Fibroblast of skin of right biceps (primary cell): ENCODE measurements at places on chromosomes 3 and 15.

DNA sequence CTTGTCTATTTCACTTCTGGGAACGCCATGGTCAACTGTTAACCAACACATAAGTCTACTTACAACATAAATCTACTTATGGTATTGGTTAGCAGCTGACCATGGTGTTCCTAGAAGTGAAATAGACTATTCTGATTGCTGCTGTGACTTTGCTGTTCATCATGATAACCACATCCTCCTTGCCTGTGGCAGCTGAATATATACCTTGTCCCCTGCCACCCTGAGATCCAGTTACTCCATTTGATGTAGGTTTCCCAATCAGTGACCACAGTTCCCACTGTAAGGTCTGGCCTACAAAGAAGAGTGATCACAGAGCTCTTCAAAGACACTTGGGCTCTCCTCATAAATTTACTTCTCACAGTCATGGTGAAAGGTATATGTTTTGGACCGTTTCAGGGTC, 66.8 kb upstream of the ALDH1A3 start:
- DNase-seq = no peak

- peak; percentile 65 for DNase-seq
Measured at GRCh38 chr3:101803173-101803782, 24.3 kb downstream of the NXPE3 start.

- no peak for DNase-seq
Measured at GRCh38 chr15:94383041-94383440, 151.7 kb downstream of the MCTP2 start.

DNA sequence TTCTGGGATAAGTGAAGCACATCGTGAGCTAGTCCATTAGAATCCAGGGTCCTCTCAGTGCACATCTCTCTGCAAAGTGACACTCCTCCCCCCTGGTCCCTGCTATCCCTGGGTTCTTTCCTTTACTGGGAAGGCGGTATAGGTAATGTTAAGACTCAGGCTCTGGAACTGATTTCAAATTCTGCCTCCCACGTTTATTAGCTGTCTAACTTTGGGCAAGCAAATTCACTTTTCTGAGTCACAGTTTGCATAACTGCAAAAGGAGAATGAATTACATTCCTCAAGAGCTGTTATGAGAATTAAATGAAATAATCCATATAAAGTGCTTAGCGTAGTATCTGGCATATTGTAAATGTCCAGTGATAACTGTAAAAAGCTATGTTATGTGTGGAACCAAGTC, 168.1 kb upstream of the LRRN1 start:
- peak; percentile 44 for DNase-seq

DNA sequence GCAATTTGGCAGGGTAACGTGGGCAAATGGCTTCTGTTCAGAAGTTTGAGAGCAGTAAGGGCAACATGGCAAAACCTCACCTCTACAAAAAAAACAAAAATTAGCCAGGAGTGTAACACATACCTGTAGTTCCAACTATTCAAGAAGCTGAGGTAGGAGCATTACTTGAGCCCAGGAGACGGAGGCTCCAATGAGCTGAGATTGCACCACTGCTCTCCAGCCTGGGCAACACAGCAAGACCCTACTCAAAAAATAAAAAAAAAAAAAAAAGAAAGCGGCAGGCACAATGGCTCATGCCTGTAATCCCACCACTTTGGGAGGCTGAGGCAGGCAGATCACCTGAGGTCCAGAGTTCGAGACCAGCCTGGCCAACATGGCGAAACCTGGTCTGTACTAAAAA, 5.9 kb upstream of the INO80 start:
- no peak for DNase-seq

DNA sequence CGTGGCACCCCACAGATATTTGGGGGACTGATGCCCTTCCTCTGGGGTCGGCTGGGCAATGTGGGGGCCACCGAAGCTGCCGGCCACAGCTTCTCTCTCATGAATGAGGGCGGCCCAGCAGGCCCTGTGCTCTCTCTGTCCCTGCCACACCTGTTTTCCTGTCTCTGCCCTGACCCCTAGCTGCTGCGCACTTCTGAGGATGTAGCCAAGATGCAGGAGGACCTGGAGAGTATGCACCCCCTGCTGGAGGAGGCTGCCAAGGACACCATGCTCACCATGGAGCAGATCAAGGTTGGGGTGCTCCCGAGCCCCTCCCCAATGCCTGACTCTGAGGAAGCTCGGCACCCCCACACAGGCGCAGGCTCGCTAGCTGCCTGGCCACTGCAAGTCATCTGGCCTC, 59.7 kb downstream of the SEMA3G start:
- DNase-seq = peak; percentile 34

DNA sequence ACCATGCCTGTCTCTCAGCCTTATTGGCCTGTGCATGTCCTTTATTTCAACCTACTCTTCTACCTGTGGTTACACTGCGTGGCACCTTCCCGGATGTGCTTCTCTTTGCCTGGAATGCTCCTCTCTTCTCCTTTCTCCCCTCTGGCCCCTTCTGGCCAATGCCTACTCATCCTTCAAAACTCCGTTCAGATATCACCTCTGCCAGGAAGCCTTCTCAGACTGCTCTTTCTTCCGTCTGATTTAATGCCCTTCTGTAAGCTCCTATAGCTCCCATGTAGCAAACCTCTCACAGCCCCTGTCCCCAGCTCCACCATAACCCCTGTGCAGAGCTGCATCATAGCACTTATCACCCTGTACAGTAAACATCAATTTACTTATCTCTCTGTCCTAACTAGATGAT, 13.2 kb downstream of the KLHL6 start:
- no peak for DNase-seq

GRCh38 chr15:48930735-48931134, 33.0 kb downstream of the SHC4 start:
- DNase-seq = no peak

DNA sequence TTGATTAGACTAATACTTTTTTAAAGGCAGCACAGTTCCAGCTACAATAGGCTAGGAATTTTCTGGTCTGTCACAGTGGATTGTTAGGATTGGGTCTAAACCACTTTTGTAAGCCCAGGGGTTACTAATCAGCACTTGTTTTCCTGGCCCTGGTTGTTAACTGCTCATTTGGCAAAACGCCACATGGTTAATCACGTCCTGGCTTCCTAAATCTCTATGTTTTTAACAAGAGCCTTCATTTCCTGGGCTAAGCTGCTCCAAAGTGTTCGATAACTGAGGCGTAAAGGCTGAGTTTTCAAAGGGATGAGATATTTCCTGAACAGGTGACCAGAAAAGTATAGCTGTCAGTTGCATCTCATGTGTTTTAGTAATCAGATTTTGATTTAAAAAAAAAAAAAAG, 38.9 kb upstream of the CLRN1 start:
- DNase-seq = peak; percentile 71

- DNase-seq = no peak
Measured at GRCh38 chr3:112027826-112028225, 6.7 kb upstream of the TMPRSS7 start.

- DNase-seq = no peak
Measured at GRCh38 chr3:50444213-50444612, 59.2 kb downstream of the CACNA2D2 start.

DNA sequence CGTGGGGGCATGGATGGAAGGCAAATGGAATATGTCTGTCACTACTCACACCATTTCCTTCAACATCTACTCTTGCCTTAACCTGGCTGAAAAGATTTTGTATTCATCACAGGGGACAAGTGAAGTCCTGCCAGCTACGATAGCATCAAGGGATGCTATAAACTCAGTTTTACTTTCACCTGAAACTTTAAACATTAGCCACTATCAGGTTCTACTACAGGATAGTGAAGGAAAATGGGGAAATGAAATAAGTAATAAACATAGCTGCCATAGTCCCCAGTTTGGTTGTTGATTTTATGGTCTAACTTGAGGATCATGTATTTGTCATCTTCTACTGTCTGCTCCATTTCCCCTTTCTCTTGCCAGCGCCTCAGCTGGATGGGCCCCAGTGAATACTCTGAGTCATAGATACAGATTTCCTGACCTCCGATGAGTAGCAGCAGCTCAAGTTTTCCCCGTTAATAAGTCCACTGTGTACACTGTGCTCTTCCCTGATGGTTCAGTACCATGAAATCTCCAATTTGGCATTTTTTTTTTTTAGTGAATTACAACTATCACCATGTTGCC, 338.2 kb upstream of the SLCO3A1 start:
- peak; percentile 94 for DNase-seq

DNA sequence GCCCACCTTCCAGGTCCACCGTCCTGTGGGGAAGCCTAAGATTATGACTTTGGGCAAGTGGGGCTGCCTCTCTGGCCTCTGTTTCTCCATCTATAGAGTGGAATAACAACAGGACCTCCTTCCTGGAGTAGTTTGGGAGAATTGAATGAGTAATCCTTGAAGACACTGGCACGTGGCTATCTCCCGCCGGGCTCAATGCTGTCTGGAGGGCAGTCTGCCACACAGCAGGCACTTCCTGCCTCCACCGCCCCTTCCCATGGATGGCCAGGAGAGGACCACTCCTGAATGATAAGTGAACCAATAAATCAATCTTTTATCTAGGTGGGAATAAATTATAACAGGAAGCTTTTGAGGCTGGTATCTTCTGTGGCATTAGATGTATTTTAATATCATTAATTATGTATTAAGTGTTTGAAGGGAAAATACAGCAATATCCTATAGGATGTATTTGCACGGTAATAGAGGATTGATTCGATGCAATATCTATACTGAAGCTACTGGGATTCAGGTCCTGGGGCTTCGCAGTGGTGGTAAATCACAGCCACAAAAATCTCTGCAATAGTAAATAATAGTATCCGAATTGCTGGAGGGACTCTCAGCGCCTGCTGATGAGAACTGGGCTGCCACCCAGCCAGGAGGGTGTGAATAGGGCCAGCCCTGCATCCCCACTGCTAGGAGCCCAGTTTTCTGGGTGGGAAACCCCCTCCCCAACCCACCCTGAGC, 15.9 kb downstream of the MEGF11 start:
- DNase-seq = no peak

- no peak for DNase-seq
Measured at GRCh38 chr3:120028271-120029047, 65.8 kb downstream of the GSK3B start.

DNA sequence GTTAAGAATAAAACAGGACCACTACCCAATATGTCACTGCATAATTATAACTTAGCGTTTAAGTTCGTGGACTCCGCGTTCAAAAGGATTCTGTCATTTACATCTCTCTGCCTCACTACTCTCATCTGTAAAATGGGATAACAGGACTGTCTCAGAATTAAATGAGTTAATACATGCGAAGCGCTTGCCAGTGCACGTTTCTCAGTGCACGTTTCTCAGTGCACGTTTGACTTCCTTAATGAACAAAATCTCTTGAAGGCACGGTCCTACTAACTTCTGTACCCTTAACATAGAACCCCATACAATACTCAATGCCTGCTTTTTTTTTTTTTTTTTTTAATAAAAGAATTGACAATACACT, 499 bp downstream of the RABL3 start:
- DNase-seq = peak; percentile 67

DNA sequence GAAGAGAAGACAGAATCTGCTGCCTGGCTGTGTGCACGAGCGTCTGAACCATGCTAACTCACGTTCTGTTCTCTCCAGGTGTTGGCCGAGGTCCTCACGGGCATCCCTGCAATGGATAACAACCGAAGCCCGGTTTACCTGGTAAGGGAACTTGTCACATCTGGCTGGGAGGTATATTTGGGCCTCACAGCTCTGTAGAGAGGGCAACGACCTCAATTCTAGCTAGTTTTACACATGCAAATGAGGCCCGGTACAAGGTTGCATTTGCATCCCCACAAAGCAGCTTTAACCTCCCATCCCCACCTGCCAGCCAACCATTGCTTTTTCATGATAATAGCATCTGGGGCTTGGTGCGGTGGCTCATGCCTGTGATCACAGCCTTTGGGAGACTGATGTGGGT, 22.0 kb upstream of the TATDN2 start:
- DNase-seq = no peak

- peak; percentile 73 for DNase-seq
Measured at GRCh38 chr3:151926956-151927355, 53.5 kb downstream of the SUCNR1 start.

DNA sequence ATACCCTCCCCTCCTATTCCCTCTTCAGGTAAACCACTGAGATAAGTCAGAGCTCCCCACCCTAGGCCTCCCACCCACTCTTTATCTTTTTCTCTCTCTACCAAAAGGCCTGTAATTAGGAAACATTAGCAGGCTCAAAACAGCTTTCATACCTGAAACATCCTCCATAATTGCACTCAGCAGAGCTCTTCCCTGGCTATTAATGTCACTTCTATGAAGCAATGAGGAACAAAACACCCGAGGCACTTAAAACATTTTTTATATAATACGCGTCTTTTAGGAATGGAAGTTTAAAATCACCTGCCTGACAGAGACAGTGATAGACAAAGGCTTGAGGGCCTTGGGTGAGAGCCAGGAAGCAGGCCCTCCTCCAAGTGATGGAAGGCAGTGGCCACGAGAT, 138.9 kb downstream of the EPHB1 start:
- DNase-seq = no peak

DNA sequence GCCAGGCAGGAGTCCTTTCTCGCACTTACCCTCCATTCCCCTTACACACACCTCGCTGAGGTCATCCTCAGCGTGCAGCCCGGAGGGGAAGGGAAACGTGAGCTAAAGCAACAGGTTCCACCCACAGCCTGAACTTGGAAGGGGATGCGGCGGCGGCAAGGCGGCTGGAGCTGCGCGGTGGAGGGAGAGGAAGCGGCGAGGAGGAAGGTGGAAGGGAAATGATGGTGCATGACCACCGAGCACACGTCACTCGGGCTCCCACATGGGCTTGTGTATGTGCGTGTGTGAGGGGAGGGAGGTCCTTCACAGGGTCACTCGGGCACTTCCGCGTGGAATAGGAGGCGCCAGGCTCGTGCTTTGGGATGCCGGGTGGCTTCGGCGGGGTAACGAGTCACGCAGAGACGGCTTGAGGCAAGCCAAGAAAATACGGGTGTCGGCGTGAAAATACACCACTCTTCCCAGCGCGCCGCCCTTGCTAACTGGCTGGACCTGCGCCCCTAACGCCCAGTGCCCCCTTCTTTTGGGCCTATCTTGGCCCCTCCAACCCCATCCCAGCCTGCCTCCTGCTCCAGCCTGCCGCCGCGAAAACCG, 225.5 kb upstream of the IL12A start:
- DNase-seq = peak; percentile 87

GRCh38 chr15:49605588-49605987, 15.0 kb downstream of the FAM227B start:
- DNase-seq = no peak
